K562 (cell line): ENCODE measurements at places on chromosomes 11 and 22.

GRCh38 chr11:104120493-104121137 is 43.3 kb downstream of the PDGFD start:
- DNase-seq: no peak

- DNase-seq: peak; percentile 21
Measured at GRCh38 chr11:126359431-126360048, 4.1 kb downstream of the ST3GAL4 start.

GRCh38 chr11:48161951-48162884 is 54.4 kb upstream of the OR4B1 start:
- no peak for DNase-seq

GRCh38 chr11:110850846-110851245 is 138.6 kb upstream of the ARHGAP20 start:
- DNase-seq: no peak

DNA sequence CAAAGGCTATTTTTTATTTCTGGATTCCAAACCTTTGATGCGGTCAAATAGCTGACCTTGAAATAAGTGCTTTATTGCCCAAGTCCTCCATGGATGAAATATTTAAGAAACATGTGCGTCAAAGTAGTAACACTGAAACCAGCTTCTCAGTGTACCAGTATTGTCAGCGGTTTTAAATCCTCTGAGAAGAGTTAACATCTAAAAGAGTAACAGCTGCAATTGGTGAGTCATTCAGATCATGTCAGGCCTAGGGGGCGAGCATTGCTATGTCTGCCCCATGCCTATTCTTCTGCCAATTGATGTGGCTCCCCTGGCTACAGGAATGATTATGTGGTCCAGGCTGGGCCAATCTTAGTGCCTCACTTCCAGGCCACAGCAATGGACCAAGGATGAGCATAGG is 263.3 kb upstream of the SORL1-AS1 start:
- no peak for DNase-seq

GRCh38 chr11:127049486-127049885 is 48.9 kb upstream of the KIRREL3 start:
- DNase-seq: no peak

- DNase-seq: no peak
Measured at GRCh38 chr11:131811383-131811782, 441.0 kb downstream of the NTM start.

DNA sequence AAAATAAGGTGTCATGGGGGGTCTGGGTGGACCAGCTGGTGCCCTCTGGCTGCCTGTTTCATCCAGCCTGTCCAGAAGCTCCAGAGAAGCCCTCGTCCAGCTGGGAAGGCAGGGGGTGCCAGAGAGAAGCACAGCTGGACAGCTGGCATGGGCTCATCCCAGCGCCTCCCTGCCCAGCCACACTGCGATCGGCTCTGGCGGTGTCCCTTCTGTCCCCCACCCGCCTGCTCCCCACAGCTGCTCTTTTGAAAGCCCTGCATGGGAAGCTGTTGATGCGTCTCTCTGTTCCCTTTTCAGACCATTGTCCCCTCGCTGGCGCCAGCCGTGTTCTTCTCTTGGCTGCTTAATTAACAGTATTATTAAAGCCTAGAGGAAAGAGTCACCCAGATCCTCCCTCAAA is 86.5 kb downstream of the MN1 start:
- no peak for DNase-seq

DNA sequence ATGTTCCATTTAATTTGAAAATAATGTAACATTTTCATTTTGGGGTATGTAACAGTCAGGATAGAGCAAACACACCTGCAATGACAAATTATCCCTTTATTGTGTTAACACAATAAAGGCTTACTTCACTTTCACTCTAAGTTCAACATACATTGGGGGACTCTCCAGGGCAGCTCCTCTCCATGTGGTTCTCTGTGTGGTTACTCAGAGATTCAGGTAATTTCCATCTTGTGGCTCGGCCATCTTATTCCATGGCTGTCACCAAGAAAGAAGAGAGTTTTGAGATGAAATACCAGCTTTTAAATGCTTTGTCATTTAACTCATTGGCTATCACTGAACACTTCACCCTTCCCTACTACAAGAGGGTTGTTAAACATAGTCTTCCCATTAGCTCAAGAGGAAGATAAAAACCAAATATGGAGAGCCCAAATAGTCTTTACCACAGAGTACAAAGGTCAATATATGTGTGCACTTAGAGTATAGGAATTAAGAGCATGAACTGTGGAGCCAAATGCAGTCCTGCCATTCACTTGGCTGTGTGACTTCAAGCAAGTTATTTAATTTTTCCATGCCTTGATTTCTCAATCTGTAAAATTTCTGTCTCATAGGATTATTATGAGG is 10.6 kb upstream of the TPH1 start:
- DNase-seq: no peak

- DNase-seq: no peak
Measured at GRCh38 chr22:33787645-33788456, 132.4 kb downstream of the LARGE1 start.

DNA sequence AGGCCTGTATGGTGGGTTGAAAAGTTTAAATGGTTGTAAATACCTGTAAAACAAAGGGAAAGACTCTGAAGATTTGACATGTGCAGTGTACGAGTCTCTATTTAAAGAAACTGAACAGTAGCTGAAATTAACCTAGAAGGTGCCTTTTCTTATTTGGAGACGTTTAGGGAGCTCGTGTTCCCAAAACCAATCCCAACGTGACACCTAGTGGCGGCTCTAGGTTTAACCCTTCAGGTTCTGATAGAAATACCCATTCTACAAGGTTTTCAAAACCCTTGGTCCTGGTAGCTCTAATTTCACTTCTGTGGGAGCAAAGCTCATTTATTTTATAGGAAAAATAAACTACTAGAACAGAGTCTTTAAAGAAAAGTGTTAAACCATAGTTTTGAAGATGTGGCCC is 258.3 kb downstream of the LRRC4C start:
- peak; percentile 26 for DNase-seq

DNA sequence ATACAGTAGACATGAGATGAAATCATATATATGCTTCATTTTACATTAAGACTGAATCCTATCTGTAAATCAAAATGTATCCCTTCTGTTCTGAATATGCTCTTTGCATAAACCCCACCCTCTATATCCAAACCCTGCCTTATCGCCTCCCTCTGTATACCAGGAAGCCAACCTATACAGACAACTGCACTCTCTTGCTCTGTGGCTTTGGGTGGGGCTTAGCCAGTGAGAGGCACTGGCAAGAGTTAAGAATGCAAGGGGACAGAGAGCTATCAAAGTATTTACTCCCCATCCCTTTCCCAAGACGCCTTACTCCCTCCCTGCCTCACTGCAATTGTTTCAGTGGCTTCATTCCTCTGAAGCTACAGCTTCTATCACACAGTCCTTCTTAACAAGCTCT is 309.8 kb downstream of the TTC28 start:
- peak; percentile 64 for DNase-seq

DNA sequence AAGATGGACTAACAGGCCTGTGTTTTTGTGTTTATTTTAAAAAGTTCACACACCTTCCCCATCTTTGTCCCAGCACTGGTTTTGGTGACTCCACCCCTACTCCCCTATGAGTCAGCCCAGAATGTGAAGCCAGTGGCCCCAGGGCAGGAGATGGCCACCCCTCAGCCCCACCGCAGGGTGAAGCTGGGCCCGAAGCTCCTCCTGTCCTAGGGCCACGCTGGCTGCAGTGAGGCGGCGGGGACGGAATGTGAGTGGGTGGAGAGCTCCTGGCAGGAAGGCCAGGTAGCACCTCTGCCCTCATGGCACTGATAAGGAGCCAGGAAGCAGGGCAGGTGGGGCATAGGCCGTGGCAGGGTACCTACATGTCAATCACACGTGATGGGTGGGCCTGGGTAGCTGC is 39.9 kb downstream of the SGSM3 start:
- no peak for DNase-seq

DNA sequence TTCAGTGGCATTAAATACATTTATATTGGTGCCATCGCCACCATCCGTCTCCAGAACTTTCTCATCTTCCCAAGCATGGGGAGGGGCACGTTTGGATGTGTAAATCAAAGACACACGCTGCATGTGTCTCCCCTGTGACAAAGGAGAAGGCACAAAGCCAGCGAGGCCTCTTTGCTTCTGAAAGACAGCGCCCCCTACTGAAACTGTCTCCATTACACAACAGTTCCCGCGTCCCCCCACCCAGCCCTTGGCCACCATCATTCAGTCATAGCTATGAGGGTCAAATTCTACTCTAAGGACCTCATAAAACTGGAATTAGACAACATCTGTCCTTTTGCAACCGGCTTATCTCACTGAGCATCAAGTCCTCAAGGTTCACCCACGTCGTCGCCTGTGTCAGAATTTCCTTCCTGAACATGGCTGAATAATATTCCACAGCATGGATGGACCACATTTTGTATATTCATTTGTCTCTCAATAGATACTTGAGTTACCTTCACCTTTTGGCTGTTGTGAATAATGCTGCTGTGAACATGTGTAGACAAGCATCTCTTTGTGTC is 64.8 kb downstream of the IGF2 start:
- peak; percentile 67 for DNase-seq

DNA sequence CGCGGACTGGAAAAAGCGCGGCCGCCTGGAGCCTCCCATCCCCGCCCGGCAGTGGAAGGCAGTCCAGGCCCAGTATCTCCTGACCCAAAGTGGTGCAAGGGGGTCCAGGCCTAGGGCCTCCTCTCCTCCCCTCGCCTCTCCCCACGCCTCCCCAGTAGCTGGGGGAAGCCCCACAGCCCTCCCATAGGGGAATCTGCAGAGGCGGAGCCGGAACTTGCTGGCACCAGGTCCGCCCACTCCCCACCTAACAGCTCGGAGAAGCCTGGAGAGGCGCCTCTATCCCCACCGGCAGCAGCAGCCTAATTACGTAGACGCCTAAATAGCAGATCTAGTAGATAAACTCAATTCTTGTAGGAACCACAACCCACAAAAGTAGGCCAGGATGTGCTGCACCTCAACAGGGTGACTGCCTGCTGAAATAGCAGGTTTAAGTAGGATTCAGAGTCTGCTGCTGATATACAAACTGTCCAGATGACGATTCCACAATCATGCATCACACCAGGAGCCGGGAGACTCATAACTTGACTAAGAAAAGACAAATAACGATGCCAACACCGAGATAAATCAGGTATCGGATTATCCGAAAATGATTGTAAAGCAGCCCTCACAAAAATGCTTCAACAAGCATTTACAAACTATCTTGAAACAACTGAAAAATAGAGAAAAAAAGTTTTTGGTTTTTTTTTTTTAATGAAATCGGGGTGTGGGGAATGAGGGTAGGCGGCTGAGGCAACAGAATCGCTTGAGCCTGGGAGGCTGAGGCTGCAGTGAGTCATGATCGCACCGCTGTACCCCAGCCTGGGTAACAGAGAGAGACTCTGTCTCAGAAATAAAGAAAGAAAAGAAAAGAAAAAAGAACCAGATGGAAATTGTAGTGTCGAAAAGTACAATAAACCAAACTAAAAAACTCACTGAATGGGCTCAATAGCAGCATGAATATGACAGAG is 11.4 kb upstream of the BRD1 start:
- no peak for DNase-seq
